ENCODE measurements at places on chromosomes 13 and 19.

DNA sequence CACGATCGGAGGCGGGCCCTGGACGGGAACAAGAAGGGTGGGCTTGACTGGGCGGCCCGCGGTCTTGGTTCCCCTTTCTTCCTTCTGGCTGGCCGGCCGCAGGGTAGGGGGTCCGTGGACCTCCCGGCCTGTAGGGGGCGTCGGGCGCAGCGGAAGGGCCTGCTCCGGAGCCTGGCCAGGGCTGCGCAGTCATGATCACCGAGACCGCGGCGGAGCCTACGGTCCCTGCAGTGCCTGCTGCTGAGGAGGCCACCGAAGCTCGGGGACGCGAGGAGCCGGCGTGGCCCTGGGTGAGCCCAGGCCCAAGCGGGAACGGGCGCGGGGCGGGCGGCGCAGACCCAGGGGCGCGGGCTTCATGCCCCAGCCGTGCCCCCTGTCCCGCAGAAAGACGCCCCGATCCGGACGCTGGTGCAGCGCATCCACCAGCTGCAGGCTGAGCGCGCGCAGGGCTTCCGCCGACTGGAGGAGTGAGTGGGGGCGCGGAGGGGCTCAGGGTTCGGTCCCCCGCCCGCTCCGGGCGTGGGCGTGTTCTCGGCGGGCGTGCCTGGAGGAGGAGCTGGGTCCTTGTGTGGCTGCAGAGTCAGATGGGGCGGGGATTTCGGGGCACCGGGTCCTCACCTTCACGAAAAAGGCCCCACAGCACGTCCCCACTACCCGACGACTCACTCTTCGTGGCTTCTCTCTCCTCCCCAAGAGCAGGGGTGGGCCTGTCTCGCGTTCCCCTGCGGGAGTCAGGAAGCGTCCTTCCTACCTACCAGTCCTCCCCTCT, at the start of gene REX1BD:
Gene REX1BD (plus strand): TSS at position 188 of the 769 bp plus-strand sequence. CDS start 4 bp downstream, at position 192.
- DNase-seq, result peak; percentile 83

DNA sequence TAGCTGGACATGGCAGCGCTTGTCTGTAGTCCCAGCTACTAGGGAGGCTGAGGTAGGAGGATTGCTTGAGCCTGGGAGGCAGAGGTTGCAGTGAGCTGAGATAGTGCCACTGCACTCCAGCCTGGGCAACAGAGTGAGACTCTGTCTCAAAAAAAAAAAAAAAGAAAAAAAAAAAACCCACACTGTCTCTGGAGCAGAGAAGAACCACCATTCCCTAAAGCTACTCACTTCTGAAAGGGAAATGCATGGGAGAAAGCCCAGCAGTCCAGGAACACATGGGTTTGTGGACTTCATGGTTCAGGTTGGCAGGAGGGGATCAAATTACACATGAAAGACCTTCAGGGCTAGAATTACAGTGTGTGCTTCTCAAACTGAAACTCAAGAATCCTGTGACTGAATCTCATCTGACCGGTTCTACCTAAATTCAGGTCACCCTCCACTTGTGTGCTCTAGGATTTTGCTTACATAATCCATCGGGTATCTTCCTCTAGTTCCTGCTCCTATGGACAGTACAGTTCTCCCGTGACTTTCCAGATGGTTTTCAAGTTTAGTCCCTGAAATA, 30.2 kb upstream of the CPB2 start:
- DNase-seq, result no peak

DNA sequence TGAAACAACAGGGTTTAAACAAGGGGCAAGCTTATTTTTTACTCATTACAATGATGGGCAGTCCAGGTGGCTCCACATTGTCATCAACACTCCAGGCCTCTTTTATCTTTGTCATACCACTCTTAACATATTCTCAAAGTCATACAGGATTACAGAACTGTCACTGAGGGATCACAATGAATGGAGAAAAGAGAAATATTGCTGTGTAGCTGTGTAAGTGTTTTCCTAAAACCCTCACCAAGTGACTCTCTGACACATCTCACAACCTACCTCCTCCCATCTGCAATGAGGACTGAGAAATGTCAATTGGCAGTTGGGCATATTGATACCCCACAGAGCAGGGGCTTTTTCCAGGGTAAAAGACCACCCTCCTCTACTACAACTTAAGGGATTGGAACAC, 562.1 kb downstream of the TBC1D4 start:
- DNase-seq, result no peak

DNA sequence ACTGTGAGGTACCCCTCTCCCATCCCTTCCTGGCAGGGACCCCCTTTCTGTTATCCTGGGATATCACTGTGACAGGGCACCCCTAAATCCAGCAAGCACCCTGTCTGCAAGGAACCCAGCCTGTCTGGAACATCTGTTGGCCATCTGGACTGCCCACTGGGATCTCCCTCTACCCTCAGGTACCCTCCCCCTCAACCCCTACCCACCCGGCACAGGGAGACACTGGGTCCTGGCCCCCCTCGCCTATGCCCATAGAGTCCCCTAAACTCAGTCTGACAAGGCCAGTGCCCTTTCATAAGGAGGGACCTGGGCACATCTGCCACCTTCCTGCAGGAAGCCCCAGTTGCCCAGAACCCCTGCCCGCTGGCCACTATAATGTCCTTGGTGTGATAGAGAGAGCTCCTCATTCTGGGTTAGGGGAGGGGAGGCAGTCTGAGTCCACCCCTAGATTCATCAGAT, 2.8 kb upstream of the SLC27A5 start:
- no peak for DNase-seq

DNA sequence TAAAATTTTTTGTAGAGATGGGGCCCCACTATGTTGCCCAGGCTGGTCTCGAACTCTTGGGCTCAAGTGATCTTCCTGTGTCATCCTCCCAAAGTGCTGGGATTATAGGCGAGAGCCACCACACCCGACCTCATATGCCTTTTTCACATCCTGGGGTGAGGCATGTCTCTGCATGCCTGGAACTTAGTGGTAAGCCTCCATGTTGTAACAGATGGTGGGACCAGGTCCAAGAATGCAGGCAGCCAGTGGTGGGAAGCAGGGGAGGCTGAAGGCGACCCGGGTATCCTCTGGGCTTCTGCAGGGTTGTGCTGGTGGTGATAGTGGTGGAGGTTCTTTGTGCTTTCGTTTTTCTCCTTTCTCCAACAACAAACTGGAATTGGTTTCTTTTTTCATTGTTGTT, 30.1 kb upstream of the CCDC124 start:
- no peak for DNase-seq

DNA sequence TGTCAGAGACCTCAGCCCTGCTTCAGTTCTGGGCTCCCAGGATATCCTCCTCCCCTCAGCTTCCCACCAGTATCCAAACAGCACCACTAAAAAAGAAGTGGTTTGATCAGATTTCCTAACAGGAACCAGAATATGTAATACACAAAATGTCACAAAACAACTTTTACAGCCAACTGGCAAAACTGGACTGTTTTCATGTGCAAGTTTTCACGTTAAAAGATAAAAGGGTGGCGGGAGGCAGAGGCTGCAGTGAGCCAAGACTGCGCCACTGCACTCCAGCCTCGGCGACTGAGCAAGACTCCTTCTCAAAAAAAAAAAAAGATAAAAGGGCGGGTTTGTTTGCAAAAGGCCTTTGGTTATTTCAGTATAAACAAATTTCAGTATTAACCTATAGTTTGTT, 13.1 kb downstream of the PCID2 start:
- DNase-seq, result no peak

- DNase-seq, result no peak
These were observed 1.4 kb downstream of the ANKRD10 start for GRCh38 chr13:110913322-110914080.

DNA sequence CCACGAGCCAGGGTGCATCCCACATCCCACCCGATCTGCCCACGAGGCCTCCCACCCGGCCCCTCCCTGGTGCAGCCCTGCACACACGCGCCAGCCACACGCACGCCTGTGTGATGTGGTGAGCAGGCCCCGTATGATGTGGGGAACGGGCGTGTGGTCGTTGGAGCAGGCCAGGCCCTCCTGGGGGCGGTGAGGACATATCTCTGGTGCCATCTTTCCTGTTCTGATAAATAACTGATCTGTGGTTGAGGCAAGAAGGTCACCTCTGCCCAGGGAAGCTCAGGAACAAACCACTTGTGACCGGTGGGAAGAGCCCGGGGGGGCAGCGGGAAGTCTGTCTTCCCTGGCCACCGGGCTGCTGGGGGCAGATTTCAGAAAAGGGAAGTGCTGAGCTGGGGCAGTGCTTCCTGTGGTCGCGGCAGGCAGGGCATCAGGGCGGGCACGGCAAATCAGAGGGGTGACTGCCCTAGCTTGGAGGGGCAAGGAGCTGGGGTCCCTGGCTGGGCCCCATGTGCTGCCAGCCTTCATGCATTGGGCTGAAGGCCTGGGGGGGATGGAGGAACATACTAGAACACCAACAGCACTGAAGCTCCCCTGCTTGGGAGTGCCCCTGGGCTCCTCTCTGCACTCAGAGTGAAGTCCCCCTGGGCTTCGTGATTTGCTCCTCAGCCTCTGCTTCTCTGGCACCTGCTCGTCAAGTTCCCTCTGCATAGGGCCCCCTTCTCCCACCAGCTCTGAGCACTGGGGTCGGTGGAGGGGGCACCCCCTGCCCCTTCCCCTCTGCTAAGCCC, 35.2 kb upstream of the SLC7A10 start:
- DNase-seq, result no peak

- no peak for DNase-seq
These were observed 17.0 kb upstream of the DOCK9 start for GRCh38 chr13:98994896-98995295.

GRCh38 chr13:49606747-49607648, 21.3 kb upstream of the ARL11 start:
- DNase-seq, result peak; percentile 72

DNA sequence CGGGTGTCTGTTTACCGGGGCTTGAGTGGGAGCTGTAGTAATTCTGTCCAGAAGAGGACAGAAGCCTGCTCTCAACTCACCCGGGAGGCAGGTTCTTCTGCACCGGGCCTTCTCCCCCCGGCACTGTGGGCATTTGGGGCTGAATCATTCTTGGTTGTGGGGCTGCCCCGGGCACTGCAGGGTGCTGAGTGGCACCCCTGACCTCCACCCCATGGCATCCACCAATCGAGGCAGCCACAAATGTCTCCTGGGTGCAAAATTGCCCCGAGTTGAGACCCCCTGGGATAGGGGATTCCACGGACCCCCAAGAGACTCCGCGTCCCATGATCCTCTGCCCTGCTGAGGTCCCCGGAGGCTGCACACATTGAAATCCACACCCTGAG, 68.8 kb downstream of the GNG7 start:
- no peak for DNase-seq

- no peak for DNase-seq
These were observed 52.0 kb downstream of the RAB20 start for GRCh38 chr13:110509478-110509926.

- DNase-seq, result no peak
These were observed 33.4 kb downstream of the STARD13 start for GRCh38 chr13:33252135-33252534.

DNA sequence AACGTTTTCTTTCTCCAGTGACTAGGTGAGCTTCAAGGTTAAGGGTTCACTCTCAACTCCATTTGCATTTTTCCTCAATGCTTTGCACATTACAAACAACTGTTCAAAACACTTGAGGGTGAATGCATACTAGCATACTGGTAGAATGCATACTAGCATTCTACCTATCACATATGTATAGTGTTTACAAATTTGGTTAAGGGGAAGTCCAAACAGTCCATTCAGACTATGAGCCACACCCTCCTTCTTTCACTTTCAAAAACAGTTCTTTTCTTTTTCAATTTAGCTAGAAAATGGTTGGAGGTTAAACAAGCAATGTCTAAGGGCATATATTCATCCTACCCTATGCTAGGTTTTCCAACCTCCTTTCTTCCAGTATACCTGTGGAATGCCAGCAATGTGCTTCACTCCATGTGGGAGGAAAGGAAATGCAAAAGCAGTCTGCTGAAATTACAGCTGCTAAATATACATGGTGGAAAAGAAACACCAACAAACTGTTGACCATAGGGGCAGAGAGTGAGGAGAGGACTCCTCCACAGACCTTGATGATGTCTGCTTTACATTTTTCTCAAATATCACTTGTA, 102.6 kb downstream of the DOCK9 start:
- no peak for DNase-seq

DNA sequence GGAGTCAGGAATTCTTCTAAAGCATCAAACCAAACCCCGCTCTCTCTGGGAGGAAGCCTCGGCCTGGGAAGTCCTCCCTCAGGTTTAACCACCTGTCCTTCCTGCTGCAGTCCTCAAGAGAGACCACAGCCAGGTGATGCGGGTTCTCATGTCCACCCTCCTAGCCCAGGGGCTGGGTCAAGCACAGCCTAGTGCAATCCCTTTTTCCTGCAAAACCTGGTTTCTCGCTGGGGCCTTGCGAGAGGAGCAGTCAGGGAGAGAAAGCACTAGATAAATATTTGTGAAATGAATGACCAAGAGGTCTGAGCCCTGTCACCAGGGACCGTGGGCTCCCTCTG, 2.4 kb downstream of the SLC8A2 start:
- DNase-seq, result no peak

DNA sequence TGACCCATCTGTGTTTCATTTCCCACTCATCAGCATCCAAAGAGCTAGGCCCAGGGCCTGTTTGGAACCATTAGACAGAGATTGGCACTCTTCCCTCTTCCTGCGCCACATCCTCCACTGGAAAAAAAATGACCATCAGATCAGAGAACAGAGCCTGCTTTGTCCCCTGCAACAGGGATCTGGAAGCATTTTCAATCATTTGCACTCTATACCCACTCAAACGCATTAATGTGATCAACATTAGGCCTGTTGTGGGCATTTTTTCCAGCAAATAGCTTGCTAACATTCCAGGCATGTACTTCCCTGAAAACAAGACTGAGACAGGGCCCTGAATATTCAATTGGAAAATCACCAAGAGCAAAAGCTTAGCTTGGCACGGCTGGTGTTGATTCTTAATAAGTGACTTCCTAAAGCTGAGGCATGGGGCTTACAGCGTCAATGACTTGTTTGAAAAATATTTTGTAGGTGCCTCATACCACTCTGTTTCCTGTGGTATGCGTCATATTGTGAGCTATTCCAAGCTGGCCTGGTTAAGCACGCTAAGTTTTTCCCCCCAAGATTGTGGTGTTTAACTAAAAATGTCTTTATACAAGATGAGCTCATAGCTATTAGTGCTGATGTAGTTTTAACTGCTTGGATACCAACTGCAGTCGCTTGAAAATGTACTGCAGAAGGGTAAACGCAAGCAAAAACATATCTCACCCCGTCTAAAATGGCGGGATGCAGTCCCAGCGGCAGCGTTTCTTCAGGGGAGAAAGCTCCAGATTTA, 404.4 kb downstream of the SPRY2 start:
- DNase-seq, result no peak

- DNase-seq, result no peak
These were observed 2.4 kb downstream of the CLN5 start for GRCh38 chr13:76994281-76994680.

GRCh38 chr19:3370728-3371591, 4.6 kb downstream of the NFIC start:
- DNase-seq, result no peak

DNA sequence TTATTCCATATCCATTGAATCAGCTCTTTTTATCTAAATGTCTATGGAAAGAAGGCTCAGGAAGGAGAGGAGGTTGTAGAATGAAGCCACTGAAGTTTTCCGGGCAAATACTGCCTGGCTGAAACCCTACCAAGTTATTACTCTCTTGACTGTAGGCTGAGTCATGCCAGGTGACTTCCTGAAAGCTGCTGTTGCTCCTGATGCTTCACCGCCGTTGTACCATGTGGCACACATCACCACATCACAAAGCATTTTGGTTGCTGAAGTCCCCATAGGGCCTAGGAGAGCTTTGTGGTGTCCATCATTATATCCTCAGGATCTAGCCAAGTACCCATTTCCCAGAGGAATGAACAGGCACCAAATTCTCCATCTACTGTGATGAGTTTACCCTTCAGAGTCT, 11.1 kb upstream of the TDRD12 start:
- DNase-seq, result peak; percentile 17

Data from activated CD4-positive, alpha-beta T cell treated with anti-CD3 and anti-CD28 coated beads for 1 hour (primary cell).